Sciatic nerve (tissue), 2 donors: ENCODE measurements at places on chromosomes 13 and 19.

DNA sequence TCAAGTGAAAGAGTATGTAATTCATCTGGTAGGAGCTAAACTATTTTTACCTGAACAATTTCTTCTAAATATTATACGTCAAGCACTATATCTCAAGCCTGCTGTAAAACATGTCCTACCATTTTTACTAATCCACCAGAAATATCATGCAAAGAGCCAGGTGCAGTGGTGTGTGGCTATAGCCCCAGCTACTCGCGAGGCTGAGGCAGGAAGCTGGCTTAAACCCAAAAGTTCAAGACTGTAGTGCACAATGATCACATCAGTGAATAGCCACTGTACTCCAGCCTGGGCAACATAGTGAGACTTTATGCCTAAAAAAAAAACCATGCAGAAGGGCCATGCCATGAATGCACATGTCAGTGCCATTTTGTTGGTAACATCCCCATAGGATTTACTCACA lies 20.7 kb upstream of the CLN5 start:
- DNase-seq, result no peak

- no peak for DNase-seq
Measured at GRCh38 chr13:66501181-66501580, 729.0 kb downstream of the PCDH9 start.

- DNase-seq, result no peak
Measured at GRCh38 chr13:84606616-84607015, 724.3 kb upstream of the SLITRK1 start.

GRCh38 chr13:82800391-82800790 lies 1081.9 kb downstream of the SLITRK1 start:
- no peak for DNase-seq
